ENCODE measurements at places on chromosomes 6 and 20.

DNA sequence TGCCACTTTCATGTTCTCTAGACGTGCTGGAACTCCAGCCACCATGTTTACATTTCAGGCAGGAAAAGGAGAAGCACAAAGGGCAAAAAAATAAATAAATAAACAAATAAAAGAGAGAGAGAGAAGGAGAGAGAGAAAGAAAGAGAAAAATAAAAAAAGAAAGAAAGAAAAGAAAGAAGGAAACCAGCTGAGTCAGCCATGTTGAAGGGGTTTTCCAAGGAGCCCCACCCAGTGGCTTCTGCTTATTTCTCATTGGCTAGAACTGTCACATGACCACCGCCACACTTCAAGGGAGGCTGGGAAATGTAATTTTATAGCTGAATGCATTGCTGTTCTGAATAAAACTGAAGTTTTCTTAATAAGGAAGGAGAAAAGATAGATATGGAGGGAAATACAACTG, 71.1 kb downstream of the BFSP1 start:
- DNase-seq: no peak

DNA sequence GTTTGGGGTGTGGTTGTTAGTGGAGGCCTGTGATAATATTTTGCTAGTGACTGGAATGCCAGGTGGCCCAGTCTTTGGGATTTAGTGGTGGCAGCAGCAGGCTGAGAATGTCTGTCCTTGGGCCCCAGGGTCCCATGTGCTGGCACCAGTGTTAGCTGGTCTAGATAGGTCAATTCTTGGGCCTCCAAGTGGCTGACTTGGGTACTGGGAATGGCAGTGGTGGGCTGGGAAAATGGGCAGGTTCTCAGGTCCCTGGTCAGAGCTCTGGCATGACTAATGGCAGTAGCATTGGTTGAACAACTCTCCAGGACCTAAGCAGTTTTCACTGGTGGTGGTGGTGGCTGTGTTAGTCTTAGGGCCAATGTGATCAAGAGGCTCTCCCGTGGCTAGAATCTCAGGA, 50.3 kb downstream of the OLIG3 start:
- DNase-seq: no peak

DNA sequence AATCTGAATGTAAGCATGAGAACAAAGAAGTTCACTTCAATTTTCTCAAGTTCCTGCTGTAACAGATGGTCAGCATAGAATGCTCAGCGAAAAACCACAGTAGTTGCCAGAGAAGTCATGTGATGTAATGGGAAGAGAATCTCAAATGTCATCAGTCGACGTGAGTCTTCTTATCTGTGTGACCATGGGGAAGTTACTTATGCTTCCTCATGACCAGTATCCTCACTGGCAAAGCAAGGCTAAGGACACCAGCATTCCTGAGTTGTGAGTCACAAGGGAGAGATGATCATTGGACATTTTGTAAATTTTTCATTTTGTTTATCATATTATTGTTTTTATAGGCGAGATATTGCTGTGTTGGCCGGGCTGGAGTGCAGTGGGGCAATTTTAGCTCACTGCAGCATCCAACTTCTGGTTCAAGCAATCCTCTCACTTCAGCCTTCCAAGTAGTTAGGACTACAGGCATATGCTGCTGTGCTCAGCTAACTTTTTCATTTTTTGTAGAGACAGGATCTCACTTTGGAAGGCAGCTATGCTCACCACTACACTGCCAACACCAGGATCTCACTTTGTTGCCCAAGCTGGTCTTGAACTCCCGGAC, 21.9 kb downstream of the SGK1 start:
- DNase-seq: peak; percentile 68

GRCh38 chr20:44496976-44497375, 21.3 kb downstream of the TTPAL start:
- no peak for DNase-seq

GRCh38 chr6:157647261-157647915, 175.7 kb upstream of the SNX9 start:
- DNase-seq: no peak

DNA sequence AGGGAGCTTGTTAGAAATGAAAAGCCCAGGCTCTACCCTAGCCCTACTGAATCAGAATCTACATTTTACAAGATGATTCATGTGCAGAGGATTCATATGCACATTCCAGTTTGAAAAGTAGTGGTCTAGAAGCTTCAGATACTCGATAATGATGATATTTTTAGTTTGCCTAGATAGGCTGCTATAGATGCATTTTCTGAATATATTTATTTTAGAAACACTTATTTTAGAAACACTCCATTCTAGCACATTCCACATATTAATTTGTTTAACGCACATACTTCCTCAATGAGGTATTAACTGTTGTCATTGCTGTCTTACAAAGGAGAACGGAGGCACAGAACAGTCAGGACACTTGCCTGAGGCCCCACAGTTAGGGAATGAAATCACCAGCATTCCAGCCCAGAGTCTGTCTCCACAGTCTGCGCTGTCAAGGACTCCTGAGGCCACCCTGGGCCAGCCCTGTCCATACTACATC, 64.4 kb downstream of the SNAP25 start:
- no peak for DNase-seq

DNA sequence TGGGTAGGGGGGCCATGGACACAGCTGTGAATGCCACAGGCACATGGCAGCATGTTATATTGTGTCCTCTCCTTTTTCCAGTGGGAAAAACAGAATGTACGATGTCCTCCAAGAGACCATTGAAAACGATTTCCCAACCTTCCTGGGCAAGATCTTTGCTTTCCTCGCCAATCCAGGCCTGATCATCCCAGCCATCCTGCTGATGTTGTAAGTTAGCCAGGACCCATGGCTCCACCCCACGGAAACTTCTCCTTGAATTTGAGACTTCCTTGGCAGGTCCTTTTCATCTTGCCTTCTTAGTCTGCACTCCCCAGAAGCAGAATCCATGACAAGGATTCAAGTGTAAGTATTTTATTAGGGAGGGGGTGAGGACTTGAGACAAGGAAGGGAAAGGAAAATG, 28.2 kb upstream of the NOP56 start:
- DNase-seq: no peak

GRCh38 chr6:166664135-166664534, 37.1 kb upstream of the RPS6KA2 start:
- DNase-seq: no peak

- no peak for DNase-seq
Observed at GRCh38 chr6:28537065-28537464, 11.4 kb downstream of the GPX5 start.

GRCh38 chr6:153162172-153162571, 31.1 kb upstream of the RGS17 start:
- no peak for DNase-seq

DNA sequence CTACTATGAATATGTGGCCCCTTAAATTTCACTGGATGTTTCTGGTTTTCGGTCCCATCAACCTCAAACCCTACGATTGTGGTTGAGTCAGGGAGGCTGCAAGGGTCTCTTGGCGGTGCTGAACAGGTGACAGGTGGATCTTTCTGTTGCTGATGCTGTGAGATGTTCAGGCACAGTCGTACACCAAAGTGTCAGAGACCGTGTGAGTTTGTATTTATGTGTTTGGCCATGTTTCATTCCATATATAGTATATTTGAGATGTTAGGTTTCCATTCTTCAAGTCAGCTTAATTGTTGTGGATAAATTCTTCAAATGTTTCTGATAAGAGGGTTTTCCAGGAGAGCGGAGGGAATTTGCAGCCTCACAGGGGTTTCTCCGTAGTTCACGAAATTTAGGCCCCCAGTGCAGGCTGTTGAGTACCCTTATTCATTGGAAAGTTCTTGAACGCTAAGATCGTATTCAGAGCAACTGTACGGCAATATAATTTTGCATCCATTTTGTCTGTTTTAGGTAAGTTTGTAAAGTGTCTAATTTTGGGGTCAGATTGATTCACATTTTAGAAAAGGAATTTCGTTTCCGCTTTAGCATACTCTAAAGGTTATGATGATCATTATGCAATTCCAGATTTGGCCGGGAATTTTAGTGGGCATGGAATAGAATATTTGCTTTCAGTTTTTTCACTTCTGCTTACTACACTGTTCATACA, 1.2 kb downstream of the TAB2 start:
- no peak for DNase-seq
